ENCODE measurements at places on chromosomes 3 and 15.

DNA sequence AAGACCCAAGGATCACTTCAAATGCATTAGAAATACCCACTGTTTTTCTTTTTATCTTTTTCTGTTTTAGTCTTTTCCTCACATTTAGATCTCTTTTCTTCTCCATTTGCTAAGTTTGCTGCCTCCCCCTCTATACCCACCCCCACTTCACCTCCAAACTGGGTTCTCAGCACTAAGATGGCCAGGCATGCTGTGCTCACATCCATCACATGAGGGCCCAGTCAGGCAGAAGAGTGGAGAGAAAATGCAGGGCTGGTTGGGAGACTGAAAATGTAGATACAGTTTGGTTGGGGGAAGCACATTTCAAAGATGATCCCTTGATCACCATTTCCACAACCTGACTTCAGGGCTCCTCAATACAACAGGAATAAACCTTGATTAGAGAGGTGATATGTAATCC is 8.7 kb downstream of the GAP43 start:
- DNase-seq = no peak

DNA sequence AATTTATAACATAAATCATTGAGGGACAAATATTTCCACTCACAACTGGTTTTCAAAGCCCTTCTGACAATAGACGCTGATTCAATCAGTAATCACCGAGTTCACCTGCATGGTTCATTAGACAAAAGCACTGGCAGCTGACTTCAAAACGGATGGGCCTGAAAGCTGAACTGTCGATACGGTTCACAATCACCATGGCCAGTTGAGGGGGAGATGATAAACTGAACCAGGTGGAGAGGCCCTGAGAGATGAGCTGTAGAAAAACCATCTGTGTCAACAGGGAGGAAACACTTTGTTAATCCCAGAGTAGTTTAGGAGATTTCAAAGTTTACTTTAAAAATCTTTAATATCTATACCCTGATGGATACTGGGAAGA is 75.0 kb downstream of the PEX5L start:
- no peak for DNase-seq

GRCh38 chr3:94305835-94306611 is 243.2 kb downstream of the NSUN3 start:
- no peak for DNase-seq

DNA sequence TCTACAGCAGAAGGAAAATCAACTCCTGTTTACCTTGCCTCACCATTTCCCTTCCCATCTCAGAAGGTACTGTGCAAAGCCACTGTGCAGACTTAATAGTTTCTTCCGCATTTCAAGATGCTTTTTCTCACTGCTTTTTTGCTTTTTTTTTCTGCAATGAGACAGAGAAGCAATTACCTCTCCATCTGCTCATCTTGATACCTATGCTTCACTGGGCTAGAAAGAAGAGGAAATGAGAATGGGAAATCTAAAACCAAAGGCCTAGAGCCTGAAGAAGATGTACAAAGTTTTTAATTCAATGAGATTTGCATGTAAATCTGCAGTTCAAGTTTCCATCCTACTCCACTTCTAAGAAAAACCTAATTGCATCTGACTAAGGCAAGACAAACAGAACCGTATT is 238.1 kb upstream of the SETMAR start:
- no peak for DNase-seq

DNA sequence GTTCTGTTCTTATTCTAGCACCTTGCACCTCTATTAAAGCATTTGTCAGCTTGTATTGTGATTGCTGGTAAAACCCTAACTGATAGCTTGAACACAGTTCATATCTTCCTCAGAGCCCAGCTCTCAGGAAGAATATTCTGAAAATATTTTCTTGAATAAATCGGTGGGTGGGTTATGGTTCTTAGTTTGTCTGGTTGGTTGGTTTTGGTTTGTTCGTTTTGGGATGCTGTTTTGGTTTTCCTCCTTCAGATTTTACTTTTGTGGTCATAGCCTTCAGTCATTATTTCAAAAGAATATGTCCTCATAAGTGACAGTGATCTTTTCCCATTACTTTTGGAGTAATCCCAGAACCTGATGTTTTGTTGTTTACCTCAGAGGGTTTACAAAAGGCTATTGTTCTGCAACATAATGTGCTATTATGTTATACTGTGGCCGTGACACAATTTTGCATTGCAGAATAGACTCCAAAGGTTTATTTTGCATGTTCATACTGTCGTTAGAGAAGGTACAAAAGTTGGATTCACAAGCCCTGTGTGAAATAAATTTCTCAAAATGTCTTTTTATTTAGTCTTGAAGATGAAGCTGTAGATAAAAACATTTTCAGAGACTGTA is 2.7 kb upstream of the TMEM87A start:
- no peak for DNase-seq

- no peak for DNase-seq
Measured at GRCh38 chr15:38876211-38876610, 311.6 kb upstream of the RASGRP1 start.

GRCh38 chr3:58874795-58875194 is 175.0 kb downstream of the CFAP20DC start:
- DNase-seq = no peak

All from activated CD8-positive, alpha-beta memory T cell treated with anti-CD3 and anti-CD28 coated beads, Interleukin-2, amount 50 U/mL, for 4 hours (primary cell).